NCI-H1105 treated with DMSO at 0.1 percent for 48 hours (cell line): ENCODE measurements at places on chromosomes 2 and 18.

DNA sequence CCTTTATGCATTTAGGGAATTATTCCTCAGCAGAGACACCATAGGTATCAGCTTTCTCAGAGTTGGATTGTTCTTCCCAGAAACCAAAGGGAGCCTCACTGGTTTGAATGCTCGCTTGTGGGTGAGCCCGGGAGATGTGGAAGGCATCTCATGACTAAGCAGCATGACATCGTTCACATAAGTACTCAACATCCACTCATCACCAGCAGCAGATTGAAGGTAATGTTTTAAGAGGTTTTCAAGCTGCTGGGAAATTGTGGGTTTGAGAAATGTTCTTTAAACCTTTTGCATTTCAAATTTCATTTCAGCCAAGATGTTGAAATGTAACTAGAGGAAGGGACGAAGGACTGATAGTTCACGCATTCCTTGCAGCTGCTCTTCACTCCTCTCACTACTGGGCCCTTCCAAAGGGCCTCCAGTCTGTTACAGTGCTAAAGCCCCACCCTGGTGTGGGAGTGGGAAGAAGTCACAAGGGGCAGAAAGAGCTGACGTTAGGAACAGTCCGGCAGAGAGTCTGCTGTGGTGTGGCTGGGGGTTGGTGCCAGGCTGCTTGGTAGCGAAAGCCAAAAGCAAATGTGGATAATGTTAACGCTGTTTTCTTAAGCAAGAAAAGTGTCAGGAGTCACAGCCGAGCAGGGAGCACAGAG is 324.5 kb upstream of the EPHA4 start:
- DNase-seq: no peak

- DNase-seq: peak; percentile 21
Observed at GRCh38 chr2:142325870-142326269, 195.1 kb upstream of the LRP1B start.

DNA sequence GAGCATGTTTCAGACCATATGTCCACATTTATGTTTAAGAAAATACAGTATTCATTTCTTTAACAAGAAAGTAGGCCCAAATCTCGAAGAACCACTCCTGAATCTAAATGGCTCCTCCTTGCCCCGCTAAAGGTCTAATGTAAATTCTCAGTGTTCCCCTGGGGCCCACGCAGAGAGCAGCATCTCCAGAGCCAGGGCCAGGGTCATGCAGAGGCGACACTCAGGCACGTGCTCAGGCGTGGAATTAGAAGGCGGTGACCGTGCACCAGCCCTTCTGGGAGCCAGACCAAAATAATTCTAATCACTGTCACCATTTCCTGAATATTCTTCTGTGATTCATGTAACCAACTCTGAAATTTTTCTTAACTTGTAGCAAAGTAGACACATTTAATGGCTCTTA is 68.3 kb upstream of the MYT1L start:
- no peak for DNase-seq

- DNase-seq: no peak
Observed at GRCh38 chr2:56333812-56334485, 150.2 kb downstream of the CCDC85A start.

GRCh38 chr18:29488617-29489016 is 1311.7 kb upstream of the CDH2 start:
- DNase-seq: no peak

DNA sequence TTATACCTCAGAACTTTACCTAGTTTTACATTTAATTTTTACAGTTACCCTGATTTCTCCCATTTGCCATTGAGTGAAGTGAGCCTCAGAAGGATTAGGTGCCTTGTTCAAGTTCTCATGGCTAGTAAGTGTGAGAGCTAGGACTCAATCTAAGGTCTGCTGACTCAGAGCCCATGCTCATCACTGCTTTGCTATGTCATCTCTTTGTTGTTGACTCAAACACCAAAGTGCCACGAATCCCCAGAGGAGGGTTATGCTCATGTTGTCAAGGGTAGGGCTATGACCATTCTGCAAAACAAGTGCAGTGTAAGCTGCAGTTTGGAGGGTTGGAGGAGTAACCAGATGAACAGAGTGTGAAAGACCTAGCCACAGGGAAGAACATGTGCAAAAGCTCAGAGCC is 185.4 kb upstream of the SKOR2 start:
- no peak for DNase-seq

- DNase-seq: no peak
Observed at GRCh38 chr2:175478096-175478768, 296.7 kb upstream of the ATP5MC3 start.

GRCh38 chr2:60898567-60898966 is 17.2 kb downstream of the REL start:
- no peak for DNase-seq

DNA sequence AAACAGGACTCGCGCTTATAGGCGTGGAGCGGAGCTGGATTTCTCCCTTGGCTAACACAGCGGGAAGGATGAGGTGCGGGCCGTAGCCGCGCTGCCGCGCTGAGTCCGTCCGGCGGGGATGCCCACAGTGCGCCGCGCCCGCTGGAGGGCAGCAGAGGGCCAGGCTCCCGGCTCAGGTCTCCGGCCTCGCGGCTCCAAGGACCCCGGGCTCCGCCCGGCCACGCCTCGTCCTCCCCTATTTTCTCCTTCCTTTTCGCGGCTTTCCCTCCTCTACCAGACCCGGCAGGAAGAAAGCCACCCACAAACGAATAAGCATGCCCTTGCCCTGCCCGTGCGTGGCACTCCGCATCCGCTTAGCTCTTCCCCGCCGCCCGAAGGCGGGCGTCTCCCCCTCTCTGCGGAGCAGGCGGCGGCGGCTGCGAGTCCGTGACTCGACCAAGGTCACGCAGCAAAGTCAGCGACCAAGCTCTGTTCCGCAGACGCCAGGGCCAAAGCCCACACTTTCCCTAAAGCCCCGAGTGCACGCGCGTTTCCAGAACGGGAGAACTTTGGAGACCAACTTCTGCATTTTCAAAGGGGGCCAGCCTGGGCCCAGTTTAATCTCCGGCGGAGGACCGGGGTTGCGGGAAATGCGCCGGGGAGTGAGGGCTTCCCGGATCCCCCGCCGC is 48.5 kb downstream of the KCNIP3 start:
- DNase-seq: peak; percentile 63

DNA sequence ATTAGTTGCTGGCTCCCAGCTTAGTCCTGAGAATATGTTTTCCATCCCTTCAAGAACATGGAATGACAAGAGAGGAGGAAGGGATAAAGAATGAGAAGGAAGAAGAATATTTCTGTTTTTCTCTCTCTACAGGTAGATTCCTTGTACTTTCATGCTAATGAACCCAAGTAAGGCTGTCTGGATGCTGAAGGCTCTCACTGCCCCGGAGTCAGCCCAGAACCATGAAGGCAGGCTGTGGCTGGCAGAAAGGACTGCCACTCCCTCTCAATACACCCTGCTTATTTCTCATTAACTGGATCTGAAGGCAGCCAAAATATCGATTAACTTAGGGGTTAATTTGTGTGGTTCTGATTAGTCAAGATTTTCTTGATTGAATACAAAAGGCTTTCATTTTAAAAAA is 93.1 kb upstream of the NPAS2 start:
- DNase-seq: no peak

GRCh38 chr2:224682134-224682533 is 34.0 kb downstream of the CCDC195 start:
- no peak for DNase-seq

GRCh38 chr2:239261796-239262483 is 138.9 kb downstream of the HDAC4 start:
- DNase-seq: no peak

DNA sequence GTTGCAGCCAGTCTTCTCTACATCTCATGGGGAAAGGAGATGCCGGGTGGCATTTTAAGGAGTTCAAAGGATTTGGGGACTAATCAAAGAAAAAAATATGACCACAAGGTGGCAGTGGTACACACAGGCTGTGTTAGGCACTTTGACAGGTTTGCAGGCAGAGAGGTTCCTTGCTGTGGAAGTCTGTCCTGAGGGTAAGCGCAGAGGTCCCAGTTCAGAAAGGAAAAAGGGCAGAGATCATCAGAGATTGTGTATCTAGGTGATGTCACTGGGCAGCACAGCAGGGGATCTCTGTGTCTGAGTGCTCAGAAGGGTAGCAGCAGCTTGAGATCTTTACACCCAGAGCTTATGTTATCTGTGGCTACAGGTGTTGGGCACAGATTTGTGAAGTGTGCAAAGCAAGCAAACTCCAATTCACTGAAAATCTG is 231.4 kb downstream of the LRRTM1 start:
- peak; percentile 24 for DNase-seq

DNA sequence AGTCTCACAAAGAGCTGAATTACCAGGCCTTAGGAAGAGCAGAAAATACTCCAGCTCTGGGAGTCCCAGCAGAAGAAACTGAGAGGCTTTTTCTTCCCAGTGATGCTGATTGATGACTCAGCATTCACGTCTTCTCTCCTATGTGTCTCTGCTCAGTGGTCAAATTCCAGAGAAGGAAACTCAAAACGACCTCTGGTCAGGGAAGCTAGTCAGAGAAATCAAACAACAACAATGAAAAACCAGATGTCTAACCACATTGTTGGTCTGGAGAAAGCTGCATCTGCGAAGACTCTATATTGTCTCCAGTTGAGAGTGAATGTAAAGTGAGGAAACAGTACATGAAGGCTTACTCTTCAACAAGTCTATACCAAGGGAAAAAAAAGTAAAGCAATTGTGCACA is 28.6 kb upstream of the CERS6 start:
- DNase-seq: no peak

DNA sequence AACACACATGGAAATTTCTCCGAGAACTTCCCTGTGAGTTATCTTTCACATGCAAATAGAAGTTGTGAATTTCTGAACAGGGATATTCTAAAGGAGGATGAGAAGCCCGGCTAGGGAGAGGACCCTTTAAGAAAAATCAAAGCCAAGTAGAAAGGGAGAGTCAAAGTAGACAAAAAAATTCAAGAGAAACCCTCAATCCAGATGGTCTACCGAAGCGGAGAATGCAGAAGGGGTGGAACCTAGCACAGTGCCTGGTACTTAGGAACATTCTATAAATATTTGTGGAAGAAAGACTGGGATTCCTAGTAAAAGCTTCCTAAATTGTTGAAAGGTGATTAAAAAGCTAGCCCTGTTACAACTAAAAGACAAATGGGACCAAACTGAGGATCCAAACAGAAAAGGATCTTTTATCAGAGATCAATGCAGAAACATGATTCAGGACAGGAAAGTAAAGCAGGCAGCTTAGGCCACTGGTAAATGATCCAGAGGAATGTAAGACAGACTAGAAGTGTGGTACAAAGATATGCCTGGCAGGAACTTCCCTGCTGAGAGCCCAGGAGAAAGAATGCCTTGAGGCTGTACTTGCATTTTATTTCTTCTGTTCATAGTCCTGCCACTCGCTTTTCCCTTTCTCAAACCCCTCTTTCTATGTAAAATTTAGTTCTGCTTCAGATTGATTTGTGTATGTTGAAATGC is 19.5 kb upstream of the GLS start:
- DNase-seq: no peak
